ENCODE measurements at places on chromosomes 7 and 10.

GRCh38 chr10:91768123-91768522, 30.1 kb upstream of the TNKS2 start:
- DNase-seq: no peak

DNA sequence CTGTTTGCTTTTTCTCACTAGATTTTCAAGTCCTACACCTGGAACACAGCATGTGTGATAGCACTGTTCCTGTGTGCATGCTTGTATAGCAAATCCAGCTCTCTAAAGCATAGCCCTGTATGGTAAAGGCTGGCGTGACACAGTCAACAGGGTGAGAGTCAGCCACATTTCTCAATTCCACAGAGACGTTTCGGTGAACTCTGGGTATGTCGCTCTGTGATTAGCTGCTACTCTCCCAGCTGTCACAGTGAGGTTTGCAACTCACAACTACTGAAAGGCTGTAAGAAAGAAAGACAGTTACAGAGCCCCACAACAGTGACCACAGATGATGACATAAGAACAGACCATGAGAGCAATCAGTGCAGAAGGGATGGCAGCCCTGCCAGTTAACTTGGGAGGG, 170.6 kb upstream of the IMMP2L start:
- no peak for DNase-seq

DNA sequence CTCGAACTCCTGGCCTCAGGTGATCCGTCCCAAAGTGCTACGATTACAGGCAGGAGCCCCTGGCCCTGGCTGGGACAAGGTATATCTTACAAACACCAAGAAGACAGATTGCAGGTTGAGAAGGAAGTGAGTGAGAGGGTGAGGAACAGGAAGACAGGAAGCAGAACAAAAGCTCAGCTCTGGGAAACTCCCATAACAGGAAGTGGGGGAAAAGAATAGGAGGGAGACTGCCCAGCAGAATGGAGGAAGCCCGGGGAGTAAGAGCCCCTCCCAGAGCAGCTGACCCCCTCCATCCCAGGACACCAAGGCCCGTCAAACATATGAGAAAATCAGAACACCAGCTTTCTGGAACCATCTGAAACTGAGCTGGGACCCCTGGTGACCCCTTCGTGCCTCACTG, 2.9 kb downstream of the TECPR1 start:
- peak; percentile 76 for DNase-seq

DNA sequence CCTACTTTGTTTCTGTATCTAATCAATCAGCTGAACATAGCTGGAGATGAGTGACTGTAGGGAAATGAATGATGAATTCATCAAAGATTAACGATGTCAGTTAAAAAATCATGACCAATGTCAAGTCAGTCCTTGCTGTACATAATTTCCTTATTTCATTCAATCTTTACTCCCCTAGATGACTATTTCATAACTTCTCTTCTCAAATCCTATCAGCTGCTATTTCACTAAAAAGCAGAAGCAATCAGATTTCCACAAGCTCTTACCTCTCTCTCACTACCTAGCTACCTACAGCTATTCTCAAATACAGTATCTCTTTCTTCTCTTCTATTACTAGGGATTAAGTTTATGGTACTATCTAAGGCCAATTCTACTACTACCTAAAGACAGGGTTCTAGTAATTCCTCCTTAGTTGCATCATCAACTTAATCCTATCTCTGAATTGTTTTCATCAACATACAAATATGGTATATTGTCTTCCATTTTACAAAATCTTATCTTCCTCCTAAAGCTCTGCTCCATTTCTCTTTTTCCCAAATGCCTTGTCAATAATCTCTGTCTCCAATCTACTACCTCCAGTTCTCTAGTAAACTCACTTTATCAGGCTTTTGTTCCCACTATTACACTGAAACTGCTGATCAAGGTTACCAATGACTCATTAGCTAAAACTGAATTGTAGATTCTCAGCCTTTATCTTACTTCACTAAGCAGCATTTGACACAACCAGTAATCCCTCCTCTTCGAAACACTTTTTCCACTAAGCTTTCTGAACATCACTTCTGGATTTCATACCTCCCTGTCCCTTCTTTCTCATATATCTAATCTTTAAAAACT, 28.4 kb downstream of the JMJD1C start:
- peak; percentile 55 for DNase-seq

DNA sequence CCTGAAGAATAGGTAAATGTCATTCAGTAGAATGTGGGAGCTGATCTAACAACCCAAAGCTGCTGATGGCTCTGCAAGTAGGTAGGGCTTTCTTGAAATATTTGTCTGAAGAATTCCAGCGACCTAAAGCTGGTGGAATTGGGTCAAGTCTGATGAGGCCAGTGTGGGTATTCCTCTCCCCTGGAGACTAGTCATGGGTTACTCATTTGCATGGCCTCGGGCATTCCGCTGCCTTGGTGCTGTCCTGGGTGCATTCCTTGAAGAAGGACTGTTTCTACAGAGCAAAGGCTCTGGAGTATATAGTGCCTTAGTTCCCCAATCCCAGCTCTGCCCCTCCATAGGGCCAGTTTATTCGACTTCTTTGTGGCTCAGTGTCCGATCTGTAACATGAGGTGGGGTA, 19.2 kb downstream of the PDK4 start:
- no peak for DNase-seq

DNA sequence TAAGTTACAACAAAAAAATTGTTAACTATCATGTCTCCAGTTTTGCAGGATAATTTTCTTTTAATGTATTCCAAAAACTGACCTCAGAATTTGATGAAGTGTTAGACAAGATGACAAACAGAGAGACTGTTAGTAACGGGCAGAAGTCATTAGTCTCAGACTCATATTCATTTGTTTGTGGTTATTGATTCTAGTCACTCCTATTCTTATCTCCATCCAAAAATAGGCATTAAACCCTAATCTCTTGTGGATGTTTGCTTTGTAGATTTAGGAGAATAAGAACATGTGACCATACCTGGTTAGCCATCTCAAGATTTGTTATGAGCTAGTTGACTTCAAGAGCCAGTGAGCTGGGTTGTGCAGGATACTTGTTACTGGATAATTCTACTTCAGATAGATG, 261.1 kb downstream of the AUTS2 start:
- no peak for DNase-seq

DNA sequence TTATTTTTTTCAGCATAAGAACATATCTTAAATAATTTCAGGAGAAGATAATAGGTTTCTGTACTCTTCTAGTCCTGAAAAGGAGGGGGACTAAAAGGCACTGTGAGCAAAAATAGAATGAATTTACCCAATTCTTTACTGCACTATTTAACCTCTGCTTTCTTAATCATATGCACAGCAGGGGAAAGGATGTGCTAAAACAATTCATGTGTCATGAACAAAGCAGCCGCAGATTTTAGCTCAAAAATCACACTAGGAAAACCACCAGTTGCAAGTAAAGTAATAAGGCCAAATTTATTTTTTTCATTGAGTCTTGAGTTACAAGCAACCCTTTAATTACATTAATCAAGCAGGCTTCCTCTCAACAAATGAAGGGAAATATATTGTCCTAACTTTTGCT, 80.1 kb downstream of the CABCOCO1 start:
- DNase-seq: no peak

DNA sequence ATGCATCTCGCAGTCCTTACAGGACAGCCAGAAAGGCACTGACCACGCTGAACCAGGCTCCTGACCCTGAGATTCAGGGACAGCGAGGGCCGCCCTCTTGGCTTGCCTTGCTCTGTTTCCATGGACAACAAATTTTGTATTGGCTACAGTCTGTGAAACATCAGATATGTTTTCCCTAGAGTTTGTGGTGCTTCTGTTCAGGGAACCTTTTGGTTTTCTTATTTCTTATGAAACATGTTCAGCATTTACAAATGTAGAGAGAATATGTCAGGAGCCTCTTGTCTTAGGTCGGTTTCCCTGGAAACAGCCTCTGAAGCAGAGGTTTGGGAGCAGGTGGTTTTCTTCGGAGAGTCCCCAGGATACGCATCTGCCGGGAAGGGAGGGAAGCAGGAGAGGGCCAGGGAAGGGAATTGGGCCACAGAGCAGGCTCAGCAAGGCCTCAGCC, 260.1 kb downstream of the CCDC3 start:
- DNase-seq: no peak

- DNase-seq: no peak
Observed at GRCh38 chr7:20870977-20871376, 84.3 kb upstream of the SP8 start.

Measured in suppressor macrophage (primary cell).